ENCODE measurements at places on chromosomes 5 and 9.

- no peak for DNase-seq
Measured at GRCh38 chr9:28270156-28270555, 696.9 kb upstream of the C9orf72 start.

DNA sequence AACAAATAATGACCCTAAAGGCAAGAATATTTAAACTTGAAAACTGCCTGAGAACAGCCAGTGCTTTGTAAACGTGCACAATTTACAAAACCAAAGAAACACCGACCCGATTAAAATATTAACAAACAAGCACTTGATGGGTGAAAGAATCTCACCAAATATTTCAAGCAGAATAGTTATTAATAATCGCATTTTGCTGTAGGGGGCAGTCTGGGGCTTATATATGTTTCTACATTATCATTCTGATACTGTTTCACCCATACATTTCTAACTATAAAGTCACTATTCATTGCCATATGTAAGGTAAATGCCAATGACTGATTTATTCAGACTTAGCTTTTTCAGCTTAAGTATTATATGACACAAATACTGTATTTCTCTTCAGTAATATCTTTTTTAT is 37.7 kb downstream of the UBAP2 start:
- no peak for DNase-seq

DNA sequence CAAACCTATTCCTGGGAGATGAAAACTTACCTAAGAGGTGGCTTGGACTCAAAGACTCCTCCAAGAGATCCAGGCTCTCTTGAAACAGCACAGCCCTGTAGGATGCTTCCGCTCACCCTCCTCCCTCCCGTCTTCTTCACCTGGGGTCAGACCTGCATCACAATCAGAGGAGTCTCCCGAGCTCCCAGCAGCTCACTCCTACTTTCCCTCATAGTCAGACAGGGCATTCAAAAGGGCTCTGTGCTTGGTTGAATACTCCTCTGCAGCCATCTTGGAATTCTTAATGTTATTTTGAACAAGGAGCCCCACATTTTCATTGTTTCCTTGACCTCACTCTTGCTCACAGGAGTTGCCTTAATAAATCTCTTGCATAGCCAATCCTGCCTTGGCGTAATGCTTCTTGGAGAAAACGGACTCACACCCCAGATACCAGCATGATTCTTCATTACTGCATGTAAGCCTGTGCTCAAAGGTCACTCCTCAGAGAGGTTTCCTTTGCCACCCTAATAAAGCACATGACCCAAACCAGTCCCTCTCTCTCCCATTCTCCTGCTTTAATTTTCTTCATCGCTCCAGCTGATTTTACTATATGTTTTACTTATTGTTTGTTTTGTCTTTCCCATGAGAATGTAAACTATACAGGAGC is 47.1 kb upstream of the IFNK start:
- DNase-seq: no peak

DNA sequence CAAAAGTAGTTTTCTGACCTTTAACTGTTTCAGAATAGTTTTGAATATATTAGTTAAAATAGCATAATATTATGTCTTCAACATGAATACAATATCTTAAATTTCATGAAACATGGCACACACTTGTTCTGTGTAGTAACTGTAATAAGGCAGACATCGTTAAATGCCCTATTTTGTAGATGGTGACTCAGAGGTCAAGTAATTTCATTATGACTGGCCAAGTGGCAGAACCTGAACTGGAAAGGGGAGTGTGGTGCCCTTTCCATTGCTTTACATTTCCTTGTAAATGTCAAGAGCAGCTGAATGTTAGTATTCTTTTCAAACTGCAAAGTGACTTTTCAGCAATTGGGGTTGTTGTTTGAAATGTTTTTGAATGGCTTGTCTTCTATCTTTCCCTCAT is 201.2 kb upstream of the CDKN2B start:
- no peak for DNase-seq

DNA sequence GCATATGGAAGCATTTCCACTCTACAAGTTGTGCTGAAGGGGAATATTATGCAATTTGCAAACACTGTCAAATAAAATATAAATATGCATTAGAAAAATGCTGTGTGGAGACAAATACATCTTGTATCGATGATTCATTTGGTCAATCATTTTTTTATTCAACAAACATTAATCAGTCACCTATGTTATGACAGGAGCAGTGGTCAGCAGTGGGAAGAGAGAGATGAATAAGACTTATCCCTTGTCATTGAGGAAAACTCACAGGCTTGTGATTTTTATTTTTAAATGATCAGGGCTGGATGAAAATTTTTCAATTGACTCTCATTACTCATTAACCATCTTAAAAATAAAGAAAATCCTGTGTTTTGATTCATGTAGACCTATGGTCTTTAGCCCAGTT is 574.1 kb downstream of the ACTL7B start:
- no peak for DNase-seq
